Karpas-422 (cell line): ENCODE measurements at places on chromosomes 1 and 21.

DNA sequence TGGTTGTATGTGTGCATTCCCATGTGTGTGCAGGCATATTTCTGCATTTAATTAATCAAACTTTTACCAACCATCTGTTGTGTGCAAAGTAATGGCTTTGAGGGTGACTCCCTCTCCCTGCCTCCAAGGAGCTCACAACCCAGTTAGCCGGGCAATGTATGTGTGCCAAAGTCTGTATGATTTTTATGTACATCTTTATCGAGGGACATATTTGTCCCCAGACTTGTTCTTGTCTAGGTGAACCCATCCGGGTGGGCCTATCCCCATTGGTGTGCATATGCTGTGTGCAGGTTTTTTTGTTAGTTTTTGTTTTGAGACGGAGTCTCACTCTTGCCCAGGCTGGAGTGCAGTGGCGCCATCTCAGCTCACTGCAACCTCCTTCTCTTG is 1.8 kb downstream of the SYTL1 start:
- no peak for DNase-seq

- no peak for DNase-seq
These were observed 102.4 kb upstream of the BACE2 start for GRCh38 chr21:41065539-41065938.

- no peak for DNase-seq
These were observed 45.0 kb downstream of the EPHB2 start for GRCh38 chr1:22755641-22756040.

GRCh38 chr1:117572546-117572945 is 33.3 kb upstream of the TENT5C start:
- DNase-seq: peak; percentile 57

- no peak for DNase-seq
These were observed 58.0 kb downstream of the PRDM16 start for GRCh38 chr1:3126756-3127678.

DNA sequence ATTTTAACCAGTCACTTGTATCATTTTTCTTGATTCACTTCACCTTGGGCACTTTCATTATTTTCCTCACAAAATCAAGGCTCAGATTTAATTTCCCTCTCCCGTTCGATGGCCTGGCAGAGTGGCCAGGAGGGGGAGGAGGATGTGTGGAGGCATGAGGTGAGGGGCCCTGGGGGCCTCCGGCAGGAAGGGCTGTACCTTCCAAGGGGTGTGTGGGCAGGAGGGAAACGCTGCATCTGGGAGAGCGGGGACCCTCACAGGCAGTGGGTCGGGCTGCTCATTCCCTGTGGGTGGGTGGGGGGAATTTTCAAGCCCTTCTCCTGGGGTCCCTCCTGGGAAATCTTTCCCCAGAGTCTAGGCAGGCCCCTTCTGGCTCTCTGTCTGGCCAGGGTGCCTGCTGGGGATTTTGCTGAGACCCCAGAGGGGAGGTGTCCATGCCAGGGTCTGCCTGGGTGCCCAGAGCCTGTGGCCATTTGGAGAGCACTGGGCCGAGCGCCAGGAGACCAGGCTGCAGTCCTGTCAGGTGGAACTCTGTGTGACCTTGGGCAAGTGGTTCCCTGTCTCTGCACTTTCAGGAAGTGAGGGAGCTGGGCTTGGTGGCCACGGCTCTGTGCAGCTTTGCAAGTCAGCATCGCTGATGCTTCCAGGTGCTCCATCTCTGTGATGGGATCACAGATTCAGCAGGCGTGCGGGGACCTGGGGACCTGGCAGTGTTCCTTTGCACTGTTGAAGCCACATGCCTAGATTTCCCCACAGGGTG is 81.9 kb upstream of the C1orf174 start:
- no peak for DNase-seq

DNA sequence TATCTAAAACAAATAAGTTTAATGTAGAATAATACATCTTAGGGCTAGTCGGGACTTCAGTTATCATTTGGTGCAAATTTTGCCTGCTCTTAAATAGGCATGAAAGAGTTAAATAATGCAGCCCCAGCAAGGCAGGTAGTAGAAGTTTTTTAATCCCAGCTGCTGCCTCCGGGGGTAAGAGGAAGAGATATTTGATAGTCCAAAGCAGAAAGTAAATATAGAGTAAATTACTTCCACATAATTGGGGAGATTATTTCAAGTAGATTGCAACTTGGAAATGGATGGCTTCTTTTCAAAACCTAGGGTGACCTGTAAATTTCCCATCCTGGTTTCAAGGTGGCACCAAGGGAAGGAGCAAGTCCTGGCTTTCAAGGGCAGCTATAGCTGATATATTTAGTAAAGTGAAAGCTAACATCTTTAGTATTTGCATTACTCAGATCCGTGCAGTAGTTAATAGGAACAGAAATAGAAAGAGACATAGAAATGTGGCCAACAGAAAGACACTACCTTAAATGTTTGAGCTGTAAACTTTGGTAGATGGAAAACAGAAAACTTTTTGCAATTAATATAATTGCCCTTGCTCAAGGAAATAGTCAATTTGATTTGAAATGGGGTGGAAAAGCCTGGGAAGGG is 109.1 kb downstream of the LMO4 start:
- no peak for DNase-seq

DNA sequence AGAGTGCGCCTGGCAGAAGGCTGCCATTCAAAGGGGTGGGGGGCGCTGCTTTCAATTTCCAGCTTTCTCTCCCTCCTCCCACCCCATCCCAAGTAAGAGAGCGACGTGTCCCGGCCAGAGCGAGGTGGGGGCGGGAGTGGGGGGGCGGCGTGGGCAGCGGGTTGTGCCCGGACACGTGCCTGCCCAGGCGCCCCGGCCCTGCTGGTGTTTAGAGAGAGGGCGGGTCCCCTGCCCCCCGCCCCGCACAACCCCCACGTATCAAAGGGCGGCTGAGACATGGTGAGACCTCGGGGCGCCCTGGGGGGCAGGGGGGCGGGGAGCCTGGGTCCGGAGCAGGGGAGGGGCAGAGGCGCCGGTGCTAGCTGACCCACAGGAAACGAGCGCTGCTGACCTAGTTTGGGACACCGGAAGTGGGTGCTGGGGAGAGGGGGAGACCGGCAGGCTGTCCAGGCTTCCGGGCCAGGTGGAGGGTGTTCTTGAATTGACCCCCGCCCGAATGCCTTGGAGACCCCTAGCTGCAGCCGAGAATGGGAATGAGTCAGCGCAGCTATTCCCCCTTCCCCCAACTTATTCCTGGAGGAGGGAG is 1.3 kb downstream of the ZBTB7B start:
- peak; percentile 81 for DNase-seq

DNA sequence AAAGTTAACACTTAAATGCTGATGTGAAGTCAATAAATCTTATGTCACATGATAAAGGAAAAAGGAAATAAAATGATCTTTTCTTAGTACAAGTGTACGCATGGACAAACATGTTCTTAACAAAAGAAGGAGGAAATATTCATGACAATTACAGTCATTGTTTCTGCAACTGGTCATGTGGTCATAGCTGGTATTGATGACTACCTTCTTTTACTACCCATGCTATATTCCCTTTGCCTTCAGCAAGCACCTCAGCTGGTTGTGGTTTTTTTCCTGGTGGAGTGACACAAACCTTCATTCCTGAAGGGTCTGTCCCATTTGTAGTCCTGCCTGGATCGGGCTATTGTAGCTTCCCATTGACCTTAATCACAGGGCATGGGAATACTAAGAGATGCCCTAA is 23.4 kb upstream of the TSHB start:
- DNase-seq: no peak

DNA sequence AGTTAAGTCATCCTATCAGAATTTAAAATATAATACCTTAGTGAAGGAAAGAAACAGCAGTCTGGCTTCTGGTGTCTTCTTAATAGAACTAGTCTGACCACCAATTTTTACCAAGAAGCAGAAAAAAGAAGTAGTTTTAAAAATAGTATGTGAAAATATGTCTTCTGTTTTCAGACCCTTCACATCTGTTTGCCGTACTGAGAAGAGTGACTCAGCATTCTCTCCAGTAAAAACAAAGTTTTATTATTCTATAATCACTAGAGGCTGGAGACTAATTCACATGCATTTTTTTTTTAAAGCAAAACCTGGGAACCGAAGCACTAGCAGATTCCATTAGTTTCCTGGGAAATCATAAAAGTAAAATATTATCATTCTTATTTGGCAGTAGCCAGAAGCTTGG is 163.8 kb downstream of the COL24A1 start:
- DNase-seq: peak; percentile 61

DNA sequence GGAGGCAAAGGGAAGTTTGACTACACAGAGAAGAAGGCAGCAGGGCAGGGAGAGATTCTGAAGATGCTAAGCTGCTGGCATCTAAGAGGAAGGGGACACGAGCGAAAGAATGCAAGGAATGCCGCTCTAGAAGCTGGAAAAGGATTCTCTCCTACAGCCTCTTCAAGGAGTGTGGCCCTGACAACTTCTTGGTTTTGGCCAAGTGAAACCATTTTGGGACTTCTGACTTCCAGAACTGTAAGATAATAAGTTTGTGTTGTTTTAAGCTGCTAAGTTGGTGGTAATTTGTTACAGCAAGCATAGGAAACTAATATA is 28.5 kb downstream of the MGST3 start:
- DNase-seq: no peak

DNA sequence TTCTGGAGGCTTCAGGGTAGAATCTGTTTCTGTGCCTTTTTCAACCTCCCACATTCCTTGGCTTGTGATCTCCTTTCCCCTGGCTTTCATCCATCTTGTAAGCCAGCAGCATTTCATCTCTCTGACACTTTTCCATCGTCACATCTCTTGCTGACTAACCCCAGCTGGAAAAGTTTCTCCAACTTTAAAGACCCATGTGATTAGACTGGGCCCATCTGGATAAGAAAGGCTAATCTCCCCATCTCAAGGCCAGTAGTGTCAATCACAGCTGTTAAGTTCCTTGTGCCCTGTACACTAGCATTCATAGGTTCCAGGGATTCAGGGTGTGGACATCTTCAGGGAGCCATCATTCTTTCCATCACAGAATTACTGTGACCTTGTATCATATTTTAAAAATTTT is 452.1 kb downstream of the TTLL7 start:
- no peak for DNase-seq

GRCh38 chr21:35503671-35504070 is 454.6 kb upstream of the RUNX1 start:
- no peak for DNase-seq

DNA sequence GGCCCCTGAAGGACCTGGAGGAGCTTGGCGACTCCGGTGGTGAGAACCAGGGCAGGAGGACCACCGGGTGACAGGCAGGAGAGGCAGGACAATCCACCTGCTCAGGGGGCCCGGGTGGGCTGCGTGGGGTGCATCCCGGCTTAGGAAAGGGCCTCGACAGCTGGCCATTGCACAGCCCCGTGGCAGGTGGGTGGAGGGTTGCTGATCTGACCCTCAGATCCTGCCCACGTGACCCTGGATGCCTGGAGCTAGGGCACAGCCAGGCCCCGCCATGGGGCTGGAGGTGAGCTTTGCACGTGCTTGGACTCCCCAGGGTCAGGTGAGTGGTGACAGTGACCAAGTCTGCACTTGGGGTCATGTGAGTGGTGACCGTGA is 35.5 kb upstream of the SLC19A1 start:
- DNase-seq: no peak

DNA sequence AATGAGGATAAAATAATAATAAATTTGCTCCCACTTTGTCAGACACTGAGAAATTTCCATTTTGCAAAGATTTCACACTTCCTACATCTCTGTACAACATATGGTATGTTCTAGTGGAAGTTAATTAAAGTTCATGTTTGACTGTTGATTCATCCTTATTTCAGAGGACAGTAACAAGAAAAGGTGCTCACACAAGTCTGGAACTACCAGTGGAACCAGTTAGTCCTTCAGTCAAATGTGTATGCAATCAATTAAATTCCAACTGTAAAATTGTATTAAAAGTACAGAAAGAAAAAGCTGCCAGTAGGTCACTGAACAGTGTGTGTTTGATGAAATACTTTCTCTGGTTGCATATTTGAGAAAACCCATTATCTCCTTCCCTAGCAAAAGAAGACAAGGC is 496.0 kb upstream of the PKN2 start:
- no peak for DNase-seq

DNA sequence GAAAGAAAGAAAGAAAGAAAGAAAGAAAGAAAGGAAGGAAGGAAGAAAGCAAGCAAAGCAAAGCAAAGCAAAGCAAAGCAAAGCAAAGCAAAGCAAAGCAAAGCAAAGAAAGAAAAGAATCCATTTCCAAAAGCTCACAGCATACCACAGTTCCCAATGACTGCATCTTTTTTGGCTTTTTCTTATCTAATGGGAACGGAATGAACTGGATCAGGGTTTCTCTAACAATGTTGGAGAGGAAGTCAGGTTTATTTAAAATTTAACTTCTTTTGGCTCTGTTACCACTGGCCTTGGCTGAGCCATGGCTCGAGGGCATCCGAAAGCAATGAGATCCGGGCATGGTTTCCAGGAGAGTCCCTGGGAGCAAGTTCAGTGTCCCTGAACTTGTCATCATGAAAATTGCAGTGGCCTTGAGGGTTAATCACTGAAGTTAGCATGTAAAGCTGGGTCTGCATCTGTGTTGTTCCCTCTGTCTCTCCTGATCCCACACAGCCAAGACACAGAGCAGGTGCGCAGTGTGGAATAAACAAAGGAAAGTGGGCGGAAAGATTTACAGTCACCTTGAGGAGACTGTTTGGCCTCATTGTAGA is 34.6 kb upstream of the CTPS1 start:
- DNase-seq: no peak

- no peak for DNase-seq
These were observed 54.0 kb downstream of the LACTBL1 start for GRCh38 chr1:22918644-22919043.

GRCh38 chr1:162942916-162943559 is 82.1 kb upstream of the CCDC190 start:
- no peak for DNase-seq

- no peak for DNase-seq
These were observed 40.2 kb downstream of the HSPG2 start for GRCh38 chr1:21896652-21897532.

DNA sequence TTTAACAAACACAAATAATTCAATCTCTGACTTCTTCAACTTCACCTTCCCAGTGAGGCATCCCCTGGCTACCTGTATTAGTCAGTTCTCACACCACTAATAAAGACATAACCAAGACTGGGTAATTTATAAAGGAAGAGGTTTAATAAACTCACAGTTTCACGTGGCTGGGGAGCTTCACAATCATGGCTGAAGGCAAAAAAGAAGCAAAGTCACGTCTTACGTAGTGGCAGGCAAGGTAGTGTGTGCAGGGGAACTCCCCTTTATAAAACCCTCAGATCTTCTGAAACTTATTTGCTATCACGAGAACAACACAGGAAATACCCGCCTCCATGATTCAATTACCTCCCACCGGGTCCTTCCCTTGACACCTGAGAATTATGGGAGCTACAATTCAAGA is 478.5 kb downstream of the ADGRL2 start:
- DNase-seq: no peak

DNA sequence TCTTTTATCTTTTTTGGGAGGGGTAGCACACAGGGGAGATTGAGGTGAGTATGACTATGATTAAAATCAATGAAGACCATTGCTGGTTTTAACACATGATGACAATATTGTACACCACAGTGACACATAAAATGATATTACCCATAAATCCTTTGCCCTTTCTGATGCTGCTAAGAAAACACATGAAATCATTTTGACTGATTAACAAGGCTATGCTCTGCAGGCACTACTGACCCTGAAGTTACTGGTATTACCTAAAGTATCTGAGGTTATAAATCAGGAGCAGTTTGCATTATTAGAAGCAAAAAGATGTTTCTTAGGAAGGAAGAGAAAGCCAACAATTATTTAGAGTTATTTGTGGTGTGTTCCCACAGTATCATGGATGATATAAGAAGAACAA is 701.2 kb upstream of the PTBP2 start:
- DNase-seq: no peak

- no peak for DNase-seq
These were observed 9.9 kb upstream of the REN start for GRCh38 chr1:204176049-204176448.

- no peak for DNase-seq
These were observed at the start of gene TTLL10 for GRCh38 chr1:1173793-1174415. TTLL10 (plus strand) TSS chr1:1173880; CDS start chr1:1179216, 5,336 bp downstream.

- DNase-seq: no peak
These were observed 350.8 kb downstream of the PTPRU start for GRCh38 chr1:29586991-29587745.
